Stimulated activated CD8-positive, alpha-beta memory T cell treated with anti-CD3 and anti-CD28 coated beads, Interleukin-15, amount 100 ng/mL, for 24 hours (primary cell): ENCODE measurements at places on chromosomes 4 and X.

DNA sequence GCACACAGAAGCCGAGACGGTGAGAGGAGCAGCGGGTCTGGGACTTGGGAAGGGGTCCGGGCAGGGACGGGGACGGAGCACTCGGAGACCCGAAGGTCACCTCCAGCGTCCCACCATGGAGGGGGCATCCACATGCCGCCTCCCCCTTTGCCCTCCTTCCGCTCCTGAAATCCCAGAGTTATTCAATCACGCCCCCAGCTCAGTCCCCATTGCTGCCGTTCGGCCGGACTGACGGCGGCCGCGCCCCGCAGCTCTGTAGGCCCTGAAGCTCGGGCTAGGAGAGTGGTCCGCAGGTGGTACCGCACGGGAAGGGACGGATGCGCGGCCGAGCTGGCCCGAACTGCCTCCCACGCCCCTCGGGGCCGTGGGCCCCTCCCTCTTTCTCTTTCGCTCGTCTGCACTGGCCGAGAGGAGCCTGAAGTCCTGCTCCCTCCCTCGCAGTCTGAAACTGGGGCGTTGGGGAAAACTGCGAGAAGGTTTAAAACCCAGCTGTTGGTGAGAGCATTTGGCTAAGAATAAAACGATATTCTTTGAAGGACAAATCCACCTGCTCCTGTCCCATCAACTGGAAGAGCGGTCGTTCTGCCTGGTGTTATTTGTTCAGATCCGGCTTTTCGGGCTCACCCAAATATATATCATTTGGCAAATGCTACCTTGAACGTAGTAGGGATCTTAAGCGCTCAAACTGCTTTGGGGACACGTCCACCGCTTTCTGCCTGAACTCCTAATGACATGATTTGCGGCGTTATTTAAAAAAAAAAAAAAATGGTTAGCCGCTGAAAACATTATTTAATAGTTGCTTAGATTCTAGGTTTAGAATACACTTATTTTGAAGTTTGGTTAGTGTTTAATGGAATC lies 719 bp downstream of the USO1 start:
- peak; percentile 26 for DNase-seq

- no peak for DNase-seq
These were observed 886.2 kb downstream of the ARAP2 start for GRCh38 chr4:35358001-35358584.

GRCh38 chr4:15420642-15421041 lies 7.2 kb upstream of the C1QTNF7 start:
- no peak for DNase-seq

DNA sequence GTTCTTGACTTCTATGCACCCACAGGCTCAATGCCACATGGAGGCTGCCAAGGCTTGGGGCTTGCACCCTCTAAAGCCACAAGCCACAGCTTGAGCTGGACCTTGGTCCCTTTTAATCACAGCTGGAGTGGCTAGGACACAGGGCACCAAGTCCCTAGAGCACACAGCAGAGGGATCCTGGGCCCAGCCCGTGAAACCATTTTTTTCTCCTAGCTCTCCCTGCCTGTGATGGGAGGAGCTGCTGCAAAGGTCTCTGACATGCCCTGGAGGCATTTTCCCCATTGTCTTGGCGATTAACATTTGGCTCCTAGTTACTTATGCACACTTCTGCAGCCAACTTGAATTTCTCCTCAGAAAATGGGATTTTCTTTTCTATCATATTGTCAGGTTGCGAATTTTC lies 410.9 kb downstream of the GRID2 start:
- no peak for DNase-seq

DNA sequence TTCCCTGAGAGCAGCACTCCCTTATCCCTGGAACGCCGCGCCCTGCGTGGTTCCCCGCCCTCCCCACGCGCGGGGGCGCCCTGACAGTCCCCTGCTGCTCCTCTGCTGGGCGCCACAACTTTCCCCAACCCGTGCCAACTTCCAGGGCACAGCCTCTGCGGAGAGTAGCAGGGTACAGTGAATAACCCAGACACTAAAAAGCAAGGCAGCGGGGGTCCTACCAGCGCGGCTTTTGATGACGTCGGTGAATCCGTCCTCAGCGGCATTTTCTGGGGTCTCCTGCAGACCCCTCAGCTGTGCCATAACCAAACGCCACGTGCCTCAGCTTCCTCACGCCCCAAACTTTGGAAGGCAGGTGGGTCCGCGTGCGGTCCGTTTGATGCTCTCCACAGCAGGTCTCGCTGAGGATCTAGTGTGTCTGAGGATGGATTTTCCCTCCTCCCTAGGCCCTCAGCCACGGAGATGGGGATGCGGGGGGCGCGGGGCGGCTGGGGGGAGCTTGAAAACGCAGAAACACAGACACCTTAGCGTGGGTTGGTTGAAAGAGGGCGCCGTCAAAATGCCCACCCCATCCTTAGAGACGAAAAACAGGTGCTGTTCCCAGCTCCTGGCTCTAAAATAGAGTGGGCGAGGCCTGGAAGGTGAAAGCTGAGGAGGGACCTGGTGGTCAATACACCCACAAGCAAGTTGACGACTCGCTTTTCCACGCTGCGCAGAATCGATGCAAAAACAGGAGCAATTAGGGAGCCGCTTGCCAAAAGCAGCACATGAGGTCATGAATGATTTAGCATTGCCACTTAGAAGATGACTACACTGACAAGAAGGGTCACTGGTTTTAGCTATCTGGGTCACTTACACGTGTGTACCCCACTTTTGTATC lies 405.6 kb downstream of the FAM47A start:
- no peak for DNase-seq

- no peak for DNase-seq
These were observed 63.2 kb downstream of the TRMT44 start for GRCh38 chr4:8503801-8504200.

- DNase-seq: no peak
These were observed 802 bp downstream of the COX18 start for GRCh38 chr4:73068491-73069337.

DNA sequence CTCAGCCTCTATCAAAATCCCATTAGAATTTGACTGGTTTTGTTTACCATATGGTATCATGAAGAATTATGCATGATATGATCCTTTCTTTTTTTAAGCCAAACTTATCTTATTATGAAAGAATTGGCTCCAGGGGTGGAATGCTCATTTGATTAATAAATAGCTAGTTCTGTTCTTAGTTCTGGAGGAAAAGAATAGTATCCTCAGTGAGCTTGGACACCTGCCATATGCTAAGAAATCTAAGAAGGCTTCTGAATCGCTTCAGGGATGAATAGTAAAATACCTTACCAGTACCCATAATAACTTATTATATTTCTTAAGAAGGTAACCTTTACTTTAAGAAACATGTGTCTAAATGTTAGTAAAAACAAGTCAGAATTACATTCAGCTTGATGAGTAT lies 803.6 kb downstream of the ADGRL3 start:
- DNase-seq: no peak

DNA sequence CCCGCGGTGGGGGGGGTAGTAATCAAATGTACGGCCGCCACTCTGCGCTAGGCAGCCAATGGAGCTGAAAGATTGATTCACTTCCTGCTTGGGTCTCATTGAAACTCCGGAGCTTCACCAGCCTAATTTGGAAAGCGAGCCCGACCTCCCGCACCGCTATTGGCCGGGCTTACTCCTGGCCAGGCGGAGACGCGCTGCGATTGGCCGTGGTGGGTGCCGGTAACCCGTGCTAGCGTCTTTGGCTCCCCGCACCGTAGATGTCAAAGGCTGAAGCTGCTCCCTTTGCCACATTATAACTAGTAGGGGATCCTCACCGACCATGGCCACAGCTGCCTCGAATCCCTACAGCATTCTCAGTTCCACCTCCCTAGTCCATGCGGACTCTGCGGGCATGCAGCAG lies at the start of gene POU3F4:
POU3F4 (plus strand) TSS at position 285 of the 400 bp plus-strand sequence; CDS start at position 320, 35 bp downstream.
- DNase-seq: no peak

DNA sequence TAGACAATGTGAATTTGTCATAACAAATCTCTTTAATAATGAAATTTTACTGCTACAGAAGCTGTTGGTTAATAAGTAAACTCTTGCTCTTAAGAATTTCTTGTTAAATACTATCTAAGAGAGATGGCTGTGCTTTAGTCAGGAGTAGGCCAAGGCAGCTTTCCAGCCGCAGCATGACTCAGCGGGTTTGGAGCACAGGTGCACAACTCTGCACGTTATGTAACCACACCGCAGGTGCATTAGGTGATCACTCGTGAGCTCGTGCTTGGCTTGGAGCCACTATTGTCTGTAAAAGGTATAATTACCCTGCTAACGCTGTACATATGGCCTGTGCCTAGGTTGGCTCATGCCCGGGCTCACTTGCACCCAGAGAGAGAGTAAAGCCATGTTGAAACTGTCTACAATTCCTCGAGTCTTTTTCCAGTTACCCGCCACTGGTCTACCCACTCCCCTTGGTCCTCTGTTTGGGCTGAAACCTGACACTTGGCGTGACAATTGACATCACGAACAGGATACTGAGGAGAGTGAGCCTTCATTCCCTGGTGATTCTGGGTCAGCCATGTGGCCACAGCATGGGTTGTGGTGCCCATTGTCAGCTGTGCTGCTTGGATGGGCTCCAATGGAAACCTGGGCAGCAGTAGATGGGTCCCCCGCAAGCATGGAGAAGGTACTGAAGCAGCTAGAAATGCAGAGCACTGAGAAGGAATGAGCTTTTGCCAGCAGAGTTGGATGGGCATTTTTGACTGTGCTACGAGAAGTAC lies 18.4 kb upstream of the ANAPC4 start:
- DNase-seq: no peak

DNA sequence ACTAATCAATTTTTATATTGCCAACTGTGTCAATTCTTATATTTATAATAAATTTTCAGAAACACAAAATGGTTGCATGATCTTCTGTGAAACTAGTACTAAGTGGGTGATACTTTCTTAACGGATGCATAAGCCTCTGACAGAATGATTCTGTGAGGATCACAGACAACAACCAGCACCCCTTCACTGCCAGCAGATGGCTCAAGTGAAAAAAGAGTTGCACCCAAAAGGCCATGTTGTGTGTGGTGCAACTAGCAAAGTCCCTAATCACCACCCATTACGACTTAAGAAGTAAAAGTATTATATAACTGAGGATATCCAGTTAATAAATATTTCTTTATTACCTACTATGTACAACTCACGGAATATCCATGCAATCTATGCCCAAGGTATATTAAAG lies 334.0 kb downstream of the PCDH19 start:
- no peak for DNase-seq

DNA sequence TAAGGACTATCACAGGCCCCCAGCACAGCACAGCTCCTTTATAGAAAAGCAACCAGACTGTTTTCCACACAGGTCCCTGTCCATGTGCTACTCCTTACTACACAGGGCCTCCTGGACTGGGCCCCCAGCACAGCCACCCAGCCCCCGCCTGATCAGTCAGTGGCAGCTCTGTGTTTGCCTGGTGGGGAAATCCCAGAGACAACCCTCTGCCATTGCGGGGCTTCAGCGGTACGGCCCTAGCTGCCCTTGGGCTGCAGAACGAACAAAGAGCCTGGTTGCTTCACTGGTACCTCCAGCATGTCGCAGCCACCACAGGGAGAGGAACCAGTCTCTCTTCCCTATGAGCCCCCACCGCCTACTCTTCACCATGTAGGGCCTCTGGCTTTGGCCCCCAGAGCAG lies 30.7 kb downstream of the CBR4 start:
- no peak for DNase-seq

- peak; percentile 14 for DNase-seq
These were observed at the start of gene MORC4 for GRCh38 chrX:107000013-107000515. TSS of gene MORC4 (minus strand) at chrX:107000212. CDS start at chrX:106999969, 243 bp downstream.

DNA sequence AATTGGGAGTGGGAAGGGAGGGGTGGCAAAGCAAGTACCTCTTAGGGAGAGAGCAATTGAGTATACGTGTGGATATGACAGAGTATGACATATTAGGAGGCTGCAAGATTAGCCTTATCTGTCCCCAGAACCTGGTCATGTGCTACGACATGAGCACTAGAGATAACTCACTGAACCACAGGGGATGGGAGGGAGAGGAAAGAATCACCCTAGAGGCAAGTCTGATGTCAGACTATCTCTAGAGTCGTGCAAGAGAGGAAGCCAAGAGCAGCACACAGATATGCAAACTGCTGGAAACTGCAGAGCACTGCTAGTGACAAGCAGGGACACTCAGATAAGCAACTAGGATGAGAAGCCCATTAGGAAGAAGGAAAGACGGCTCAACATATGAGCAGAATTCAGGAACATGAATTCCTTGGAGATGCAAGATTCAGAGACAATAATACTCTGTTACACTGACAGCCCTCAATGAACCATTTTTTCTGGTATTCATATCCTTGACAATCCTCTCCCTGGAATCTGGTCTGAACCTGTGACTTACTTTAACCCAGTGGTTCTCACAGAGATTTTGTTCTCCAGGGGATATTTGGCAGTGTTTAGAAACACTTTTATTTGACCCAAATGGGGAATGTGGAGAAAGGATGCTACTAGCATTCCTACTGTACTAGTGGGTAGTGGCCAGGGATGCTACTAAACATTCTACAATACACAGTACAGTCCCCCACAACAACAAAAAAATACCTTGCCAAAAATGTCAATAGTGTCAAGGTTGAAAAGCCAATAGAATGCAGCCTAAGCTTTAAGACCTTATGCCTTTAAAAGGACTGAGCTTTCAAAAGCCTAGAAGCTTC lies 84.0 kb upstream of the BMP2K start:
- no peak for DNase-seq

GRCh38 chr4:118916691-118917289 lies 28.1 kb downstream of the SYNPO2 start:
- DNase-seq: no peak

- DNase-seq: no peak
These were observed 386.6 kb upstream of the AADAT start for GRCh38 chr4:170476351-170476750.

GRCh38 chrX:10828036-10828435 lies 207.7 kb upstream of the MID1 start:
- DNase-seq: no peak

- DNase-seq: no peak
These were observed 7.5 kb downstream of the IL13RA1 start for GRCh38 chrX:118734909-118735308.

DNA sequence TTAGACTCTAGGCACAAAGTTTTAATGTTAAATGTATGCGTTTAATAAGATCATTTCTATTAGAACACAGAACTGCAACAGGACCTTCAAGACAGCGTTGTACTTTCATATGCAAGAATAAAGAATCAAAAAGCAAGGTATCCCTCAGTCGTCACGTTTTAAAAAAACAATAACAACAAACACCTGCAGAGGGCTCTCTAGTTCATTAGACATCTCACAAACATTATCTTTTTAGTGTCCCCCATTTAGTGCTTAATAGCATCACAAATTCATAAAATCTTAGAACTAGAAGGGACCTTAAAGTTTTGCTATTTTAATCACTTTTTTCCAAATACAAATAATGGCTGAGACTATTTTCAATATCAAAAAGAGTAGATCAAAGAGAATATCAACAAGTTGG lies 236.6 kb downstream of the DCHS2 start:
- no peak for DNase-seq

DNA sequence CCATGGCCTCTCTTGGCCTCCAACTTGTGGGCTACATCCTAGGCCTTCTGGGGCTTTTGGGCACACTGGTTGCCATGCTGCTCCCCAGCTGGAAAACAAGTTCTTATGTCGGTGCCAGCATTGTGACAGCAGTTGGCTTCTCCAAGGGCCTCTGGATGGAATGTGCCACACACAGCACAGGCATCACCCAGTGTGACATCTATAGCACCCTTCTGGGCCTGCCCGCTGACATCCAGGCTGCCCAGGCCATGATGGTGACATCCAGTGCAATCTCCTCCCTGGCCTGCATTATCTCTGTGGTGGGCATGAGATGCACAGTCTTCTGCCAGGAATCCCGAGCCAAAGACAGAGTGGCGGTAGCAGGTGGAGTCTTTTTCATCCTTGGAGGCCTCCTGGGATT lies 8.0 kb downstream of the CLDN2 start:
- no peak for DNase-seq

- DNase-seq: no peak
These were observed 1512.2 kb downstream of the C4orf33 start for GRCh38 chr4:130608121-130608520.

GRCh38 chrX:151871244-151871643 lies 41.4 kb upstream of the MAGEA4 start:
- DNase-seq: no peak
